Sciatic nerve (tissue), 2 donors: ENCODE measurements at places on chromosomes 7 and 10.

DNA sequence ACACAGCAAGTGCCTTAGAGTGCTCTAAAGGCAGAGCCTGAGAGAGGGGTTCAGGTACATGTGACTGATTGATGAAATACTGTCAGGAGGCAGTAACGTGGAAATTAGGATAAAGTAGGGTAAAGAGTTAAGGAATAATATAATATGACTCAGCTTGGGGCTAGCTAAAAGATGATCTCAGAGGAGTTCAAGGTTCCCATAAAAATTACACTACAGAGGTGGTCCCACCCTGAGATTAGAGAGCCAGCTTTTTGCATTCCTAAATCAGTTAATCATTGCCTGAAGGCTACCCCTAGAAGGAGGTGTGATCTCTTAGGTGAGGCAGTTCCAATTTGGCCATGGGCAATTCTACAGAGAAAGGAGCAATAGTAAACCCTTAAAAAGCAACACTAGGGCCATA lies 5.8 kb downstream of the LIPJ start:
- DNase-seq, result no peak

DNA sequence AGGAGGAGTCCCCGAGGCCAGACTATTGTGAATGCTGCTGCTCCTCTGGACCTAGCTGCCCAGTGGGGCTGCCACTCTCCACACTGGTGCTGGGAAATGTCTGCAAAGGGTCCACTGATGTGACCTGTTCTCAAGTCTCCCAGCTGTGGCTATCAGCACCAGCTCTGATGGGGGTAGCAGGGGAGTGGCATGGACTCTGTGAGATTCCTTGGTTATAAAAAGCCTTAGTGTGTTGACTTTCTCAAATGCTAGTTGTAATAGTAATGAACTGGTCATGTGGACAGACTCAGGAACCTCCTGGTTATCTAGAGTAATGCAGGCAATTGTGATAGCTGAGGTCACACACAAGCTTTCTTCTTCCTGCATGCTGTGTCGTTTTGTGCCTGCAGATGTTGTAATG lies 34.1 kb upstream of the ARMC3 start:
- DNase-seq, result no peak

GRCh38 chr7:86930554-86931307 lies 128.7 kb downstream of the ELAPOR2 start:
- DNase-seq, result no peak

- DNase-seq, result no peak
Measured at GRCh38 chr7:103132995-103133688, 15.8 kb downstream of the NAPEPLD start.
